ENCODE measurements at places on chromosomes 16 and 17. TPM values are rescaled to one million over a fixed set of nuclear protein-coding genes. Genes with fewer than 3 reads are reported as not detected.

GRCh38 chr16:9670033-9670432 is 512.2 kb downstream of the GRIN2A start:
- no peak overlapping the region for H3K27ac ChIP-seq
- no peaks in the 10 kb centered on the region for H3K4me1 ChIP-seq
- H3K4me3 ChIP-seq = no peak overlapping the region
- DNase-seq = no peak

Gene ITGB4
- 81.3 TPM for total RNA-seq

- H3K4me3 ChIP-seq = peak overlapping the region; percentile 86
- peak overlapping the region; percentile 99 for H3K27ac ChIP-seq
- peaks cover 80% of the 10 kb centered on the region for H3K4me1 ChIP-seq
- DNase-seq = no peak
Measured at GRCh38 chr17:28900986-28901726, 1.7 kb downstream of the DHRS13 start.

Gene TEKT1
- not detected for total RNA-seq

Gene LGALS9B
- not detected for total RNA-seq

Gene BAHCC1
- total RNA-seq = 17.0 TPM
